ENCODE measurements at places on chromosomes 4 and X. TPM values are rescaled to one million over a fixed set of nuclear protein-coding genes. Genes with fewer than 3 reads are reported as not detected.

GABRG1 gene
- polyA plus RNA-seq: 0.14 TPM

PDLIM3 gene
- polyA plus RNA-seq: 15.3 TPM

CXCL5 gene
- 0.81 TPM for polyA plus RNA-seq

CD40LG gene
- 0.12 TPM for polyA plus RNA-seq

CPLX1 gene
- polyA plus RNA-seq: 0.86 TPM

ARHGAP36 gene
- 0.11 TPM for polyA plus RNA-seq

MAGEA11 gene
- polyA plus RNA-seq: not detected

CT45A2 gene
- polyA plus RNA-seq: not detected

FRMD7 gene
- polyA plus RNA-seq: 1.1 TPM

DNA sequence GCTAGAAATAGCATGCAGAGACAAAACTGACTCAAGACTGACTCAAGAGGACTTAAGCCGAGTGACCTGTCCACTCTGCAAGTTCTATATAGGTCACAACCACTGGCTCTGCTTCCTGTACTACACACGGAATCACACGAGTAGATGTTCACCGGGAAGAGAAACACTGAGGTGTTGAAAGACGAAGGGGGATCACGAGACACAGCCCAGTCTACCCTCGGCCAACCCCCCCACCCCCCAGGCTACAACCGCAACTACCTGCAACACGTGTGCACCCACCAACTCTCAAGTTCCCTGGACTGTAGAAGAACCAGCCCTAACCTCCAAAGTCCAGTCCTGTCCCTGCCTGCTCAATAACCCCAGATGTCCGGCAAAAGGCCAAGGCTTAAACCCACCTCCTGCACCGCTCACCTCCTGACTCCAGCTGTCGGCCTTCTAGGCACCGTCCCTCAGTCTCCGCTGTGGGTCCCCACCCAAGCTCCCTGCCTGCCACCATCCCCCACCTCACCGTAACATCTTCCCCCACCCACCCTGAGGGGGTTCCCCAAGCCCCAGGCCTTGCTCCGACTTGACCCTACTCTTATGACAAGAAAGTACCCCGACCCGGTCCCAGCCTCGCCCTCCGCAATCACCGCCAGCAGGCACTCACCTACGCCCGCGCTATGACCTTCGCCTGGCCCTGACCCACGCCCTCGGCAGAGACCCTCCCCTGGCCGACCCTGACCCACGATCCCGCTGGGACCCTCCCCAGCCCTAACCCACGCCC is 739 bp downstream of the GAK start:
- DNase-seq: no peak

DNA sequence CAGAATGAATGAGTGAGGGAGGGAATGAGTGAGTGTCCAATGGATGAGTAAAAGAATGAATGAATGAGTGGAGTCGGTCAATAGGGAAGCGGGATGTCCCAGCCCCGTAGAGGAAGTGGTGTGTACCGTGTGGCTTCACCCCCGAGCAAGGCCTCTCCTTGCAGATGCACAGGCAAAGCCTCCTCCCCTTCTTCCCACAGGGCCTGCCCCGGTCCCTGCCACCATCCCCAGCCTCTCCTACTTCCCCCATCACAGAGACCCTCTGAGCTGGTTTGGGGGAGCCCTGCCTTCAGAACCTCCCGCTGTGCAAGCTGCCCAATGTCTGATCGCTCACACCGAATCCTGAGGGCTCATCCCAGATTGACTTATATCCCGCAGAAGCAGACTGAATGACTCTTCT is 13.6 kb downstream of the HTRA3 start:
- no peak for DNase-seq

GRCh38 chr4:41258783-41259182 is 2.1 kb downstream of the UCHL1 start:
- DNase-seq: no peak

- DNase-seq: no peak
Observed at GRCh38 chr4:182235021-182235795, 8.0 kb upstream of the TENM3 start.

- DNase-seq: no peak
Observed at GRCh38 chr4:3246458-3247398, 2.2 kb upstream of the MSANTD1 start.

DNA sequence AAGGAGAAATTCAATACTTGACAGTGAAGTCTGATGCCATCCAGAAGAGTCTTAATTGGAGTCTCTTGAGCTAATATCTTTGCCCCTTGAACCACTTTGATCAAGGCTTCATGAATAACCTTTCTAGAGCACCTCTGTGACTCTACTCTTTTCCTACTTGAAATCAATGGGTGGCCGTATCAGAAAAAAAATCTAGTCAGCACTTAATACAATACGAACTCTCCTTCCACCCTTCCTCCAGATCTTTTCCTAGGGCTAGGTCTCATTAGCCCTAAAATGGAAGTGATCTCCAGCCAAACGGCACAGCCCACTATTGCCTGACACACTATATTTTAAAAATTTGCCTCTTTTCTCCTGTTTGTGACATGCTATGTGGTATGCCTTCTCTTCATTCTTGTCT is 129.6 kb upstream of the TLL1 start:
- no peak for DNase-seq

- no peak for DNase-seq
Observed at GRCh38 chr4:34845926-34846325, 1398.4 kb downstream of the ARAP2 start.

DNA sequence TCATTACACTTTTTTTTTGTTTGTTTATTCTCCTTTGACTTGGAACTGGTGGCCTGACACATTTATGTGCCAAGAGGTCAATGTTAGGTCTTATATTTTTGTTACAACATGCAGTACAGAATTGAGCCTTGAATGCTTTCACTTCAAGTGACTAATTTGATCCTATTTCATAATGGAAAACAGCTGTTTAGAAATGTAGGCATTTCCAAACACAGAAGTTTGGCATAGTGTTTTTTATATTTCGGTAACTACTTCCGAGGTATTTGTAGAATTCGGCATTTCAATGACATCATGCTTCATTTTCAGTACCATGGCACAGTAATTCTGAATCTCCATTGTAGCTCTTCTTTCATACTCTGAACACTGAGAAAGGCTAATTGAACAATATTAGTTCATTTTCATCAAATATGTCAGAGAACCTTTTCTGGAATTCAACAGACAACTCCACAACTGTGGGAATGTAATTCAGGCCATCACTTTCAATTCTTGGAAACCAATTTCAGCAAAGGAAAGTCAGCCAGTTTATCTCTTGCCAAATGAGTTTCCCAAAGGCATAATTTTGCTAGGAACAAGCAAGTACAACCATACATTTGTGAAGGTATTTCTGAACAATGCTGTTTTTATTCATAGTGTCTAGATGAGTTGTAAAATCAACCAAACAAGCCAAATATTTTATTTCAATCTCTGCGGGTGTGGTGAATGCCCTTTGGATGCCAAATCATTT is 11.4 kb downstream of the FAM120C start:
- no peak for DNase-seq

DNA sequence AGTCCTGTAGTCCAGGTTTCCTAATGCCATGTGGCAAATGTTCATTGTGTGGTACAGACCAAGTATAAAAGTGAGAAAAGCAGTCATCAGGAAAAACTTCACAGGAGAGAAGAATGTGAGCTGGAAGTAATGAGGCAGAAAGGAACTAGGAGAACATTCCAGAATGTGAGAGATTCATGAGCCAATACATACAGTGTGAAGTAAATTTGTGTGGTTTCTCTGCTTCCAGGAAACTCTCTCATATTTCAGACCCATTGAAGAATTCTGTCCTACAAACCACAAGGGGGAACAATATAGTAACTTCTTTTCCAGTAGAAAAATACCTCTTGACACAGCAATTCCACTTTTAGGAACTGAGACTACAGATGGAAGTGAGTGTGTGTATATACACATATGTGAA is 136.5 kb downstream of the RNF150 start:
- DNase-seq: no peak

DNA sequence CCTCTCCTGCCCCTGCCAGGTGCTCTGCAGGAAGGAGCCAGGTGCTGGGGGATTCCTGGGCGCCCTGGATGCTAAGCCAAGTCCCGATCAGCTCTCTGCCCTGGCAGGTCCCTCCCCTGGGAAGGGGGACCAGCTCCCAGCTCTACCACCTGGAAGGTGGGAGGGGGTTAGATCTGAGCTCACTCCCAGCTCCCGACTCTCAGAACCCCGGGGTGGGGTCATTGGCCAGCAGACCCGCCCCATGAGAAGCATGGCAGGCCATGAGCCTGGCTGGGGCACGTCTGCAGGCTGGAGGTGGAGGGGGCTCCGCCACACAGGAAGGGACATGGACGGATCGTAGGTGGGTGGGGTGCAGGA is 83.4 kb upstream of the NKX1-1 start:
- no peak for DNase-seq

DNA sequence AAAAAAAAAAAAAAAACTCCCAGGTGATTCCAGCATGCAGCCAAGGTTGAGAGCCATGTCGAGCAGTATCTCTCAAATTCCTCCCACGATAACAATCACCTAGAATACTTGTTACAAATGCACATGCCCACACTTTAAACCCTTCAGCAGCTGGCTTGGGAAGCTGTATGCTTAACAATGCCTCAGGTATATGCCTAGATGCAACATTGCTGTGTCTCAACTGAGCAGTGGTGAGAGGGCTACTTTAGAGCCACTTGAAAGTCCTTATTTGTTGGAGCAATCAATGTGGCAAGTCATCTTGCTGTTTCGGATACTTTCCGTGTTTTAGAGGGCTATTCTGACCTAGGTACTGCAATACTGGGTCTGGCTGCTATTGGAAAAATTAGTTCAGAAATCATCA is 487.4 kb downstream of the INPP4B start:
- no peak for DNase-seq

GRCh38 chrX:252244-252956 is 28.8 kb upstream of the PLCXD1 start:
- no peak for DNase-seq

GRCh38 chr4:66404141-66404540 is 733.9 kb upstream of the EPHA5 start:
- no peak for DNase-seq

DNA sequence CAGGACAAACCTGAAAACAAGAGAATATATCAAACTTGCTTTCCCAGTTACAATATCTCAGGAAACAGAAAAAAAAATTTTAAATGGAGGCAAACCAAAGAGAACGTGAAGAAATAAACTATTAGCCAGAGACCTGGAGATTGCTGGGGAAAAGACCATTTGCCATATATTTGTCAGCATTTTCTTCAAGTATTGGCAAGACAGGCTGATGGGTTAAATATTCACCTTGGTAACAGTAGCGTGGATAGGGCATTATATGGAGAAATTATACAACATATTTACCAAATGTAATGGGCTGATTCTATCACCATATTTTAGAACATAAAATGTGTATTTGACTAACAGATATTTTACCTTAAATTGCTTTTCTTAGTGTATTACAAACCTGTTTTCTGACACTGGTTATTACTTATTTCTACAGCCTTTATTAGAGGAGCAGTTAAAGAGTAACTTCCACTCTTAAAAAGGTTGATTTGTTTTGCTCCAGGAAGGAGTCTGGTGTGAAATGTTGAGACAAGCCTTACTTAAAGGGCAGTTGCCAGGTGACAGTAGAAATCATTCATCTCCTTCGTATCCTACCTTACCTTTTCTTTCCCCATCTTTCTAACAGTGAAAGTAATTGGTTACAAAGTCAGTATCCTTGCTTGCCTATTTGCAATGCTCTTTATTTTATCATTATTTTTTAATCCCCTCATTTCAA is 575.5 kb downstream of the GBA3 start:
- DNase-seq: no peak

DNA sequence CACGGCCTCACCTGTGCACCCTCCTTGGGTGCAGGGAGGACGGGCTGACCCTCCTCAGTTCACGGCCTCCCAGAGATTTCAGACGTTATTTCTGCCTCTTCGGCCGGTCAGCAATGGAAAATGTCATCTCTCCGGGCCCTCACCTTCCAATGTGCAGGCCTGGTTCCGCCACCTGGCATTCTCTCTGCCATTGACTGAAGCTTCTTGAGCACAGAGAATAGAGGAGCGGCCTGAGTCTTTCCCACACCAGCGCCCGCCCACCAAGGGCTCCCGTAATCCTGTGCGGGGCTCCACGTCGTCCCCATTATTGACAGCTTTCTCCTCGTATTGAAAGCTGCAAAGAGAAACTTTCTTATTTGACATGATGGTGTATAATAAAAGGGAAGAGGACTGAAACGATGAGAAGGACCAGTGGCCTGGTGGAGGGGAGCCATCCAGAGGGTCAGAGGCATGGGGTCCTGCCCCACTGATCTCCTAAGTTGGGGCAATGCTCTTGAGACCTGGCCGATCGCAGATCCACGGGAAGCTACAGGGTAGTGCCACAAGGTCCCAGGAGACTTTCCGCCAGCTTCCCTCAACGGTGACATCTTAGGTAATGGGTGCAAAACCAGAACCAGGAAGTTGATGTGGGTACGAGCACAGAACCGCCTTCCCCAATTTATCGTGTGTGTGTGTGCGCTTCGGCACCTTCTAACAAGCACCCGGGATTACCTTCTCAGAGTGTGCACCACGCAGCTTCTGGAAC is 20.6 kb downstream of the HTRA3 start:
- no peak for DNase-seq

GRCh38 chr4:70614184-70614555 is 14.4 kb upstream of the ENAM start:
- no peak for DNase-seq

DNA sequence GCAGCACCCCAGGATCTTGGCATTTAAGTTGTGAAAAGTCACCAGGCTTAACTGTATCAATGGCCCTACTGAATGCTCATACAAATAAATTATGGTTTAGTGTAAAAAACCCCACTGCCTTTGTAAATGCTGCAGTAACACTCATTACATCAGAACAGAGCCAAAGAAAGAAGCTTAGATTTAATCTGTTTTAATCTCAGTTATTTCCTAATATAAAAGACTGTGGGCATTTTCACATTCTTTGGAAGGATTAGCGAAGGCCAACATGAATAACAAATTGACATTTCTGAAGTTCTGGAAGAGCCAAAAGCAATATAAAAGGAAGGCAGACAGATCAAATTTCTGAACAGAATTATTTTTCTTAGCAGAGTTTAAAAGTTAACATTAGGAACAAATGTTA is 140.0 kb upstream of the HCCS start:
- no peak for DNase-seq

GRCh38 chrX:150615356-150615755 is 46.9 kb downstream of the MTM1 start:
- DNase-seq: no peak

DNA sequence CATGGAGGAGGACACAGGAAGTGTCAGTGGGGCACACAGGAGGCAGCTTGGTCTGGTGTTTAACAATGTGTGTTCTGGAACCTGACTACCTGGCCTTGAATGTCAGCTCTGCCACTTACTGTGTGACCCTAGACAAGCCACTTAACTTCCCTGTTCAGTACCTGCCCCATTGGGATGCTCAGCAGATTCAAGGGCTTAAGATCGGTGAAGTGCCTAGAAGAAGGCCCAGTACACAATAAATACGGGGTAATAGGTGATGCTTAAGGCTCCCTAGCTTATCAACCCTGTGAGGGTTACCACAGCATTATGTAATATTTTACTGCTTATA is 1.6 kb upstream of the CHIC2 start:
- no peak for DNase-seq

Data from left renal pelvis (tissue), 4 donors.